ENCODE measurements at places on chromosomes 5 and 9.

DNA sequence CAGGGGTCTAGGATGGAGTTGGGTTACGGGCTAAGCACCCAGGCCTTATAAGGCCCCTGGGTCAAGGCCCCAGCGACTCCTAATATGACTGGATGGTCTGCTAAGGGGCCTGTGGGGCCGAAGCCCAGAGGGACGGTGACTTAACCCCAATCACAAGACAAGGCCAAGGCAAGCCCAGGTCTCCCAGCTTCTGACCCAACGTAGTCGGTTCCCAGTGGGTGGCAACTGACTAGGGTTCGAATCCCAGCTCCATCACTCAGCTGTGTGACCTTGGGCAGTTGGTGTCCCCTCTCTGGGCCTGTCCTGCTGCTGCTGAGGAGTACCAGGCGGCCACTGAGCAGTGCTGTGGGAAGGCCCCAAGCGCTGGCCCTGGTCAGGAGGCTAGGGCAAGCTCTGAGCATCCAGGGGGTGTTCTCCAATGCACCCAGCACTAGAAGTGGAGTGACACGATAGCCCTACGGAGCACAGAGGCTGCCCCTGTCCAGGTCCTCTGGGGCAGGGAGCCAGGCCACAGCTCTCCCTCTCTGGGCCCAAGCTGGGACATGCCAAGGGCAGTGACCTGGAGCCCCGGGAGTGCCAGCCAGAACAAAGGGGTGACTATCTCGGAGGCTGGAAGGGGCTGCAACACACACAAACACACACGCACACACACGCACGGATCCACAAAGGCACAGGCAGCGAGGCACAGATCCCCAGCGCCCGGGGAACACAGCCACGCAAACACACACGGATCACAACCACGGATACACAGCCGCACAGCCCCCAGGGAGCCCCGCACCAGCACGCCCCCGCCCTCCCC is 512 bp downstream of the AK1 start:
- DNase-seq, result no peak

GRCh38 chr5:39191216-39191615 is 28.1 kb downstream of the FYB1 start:
- no peak for DNase-seq

DNA sequence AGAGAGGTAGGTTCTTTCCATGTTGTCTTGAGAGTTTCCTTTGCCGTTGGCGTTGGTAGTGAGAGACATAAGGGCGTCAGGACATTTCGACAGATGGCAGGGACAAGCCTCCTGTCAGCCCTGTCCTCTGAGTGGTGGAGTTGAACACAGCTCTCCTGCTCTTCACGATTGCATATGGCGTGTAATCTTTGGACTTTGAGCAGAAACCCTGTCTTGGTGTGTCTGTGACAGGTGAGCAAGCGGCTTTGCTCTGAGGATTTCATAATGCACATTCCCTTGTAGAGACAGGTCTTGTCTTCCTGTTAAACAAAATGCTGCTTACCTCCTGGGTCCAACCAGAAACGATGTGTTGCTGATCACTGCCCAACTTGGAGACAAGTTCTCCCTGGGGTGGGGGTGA is 146.5 kb downstream of the NXNL2 start:
- no peak for DNase-seq

GRCh38 chr5:68265822-68266395 is 50.4 kb downstream of the PIK3R1 start:
- DNase-seq, result no peak

- DNase-seq, result no peak
Observed at GRCh38 chr5:155140646-155141045, 127.1 kb downstream of the KIF4B start.

- DNase-seq, result no peak
Observed at GRCh38 chr5:132273631-132274030, 16.1 kb downstream of the PDLIM4 start.

GRCh38 chr5:72386639-72387038 is 66.5 kb downstream of the PTCD2 start:
- DNase-seq, result peak; percentile 81

GRCh38 chr9:7117676-7118561 is 360.1 kb downstream of the KDM4C start:
- no peak for DNase-seq

- no peak for DNase-seq
Observed at GRCh38 chr5:173175523-173175922, 31.2 kb downstream of the BNIP1 start.

DNA sequence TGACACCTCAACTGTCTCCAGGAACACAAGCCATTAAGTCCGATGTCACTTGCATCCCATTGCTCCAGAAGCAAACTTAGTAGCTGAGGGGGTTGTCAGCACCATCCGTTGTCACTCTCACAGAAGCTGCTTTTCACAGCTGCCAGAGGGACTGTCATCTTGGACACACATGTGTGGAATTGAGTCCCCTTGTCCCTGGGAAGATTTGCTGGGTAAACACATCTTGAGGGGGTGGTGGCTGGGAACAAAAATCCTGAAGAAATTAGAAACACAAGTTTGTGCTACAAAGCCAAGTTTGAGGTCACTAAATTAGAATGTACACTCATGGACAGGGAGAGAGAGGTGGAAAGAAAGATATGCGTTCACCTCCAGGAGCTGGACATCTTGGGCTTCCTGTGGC is 55.2 kb upstream of the ADRA1B start:
- no peak for DNase-seq

- no peak for DNase-seq
Observed at GRCh38 chr5:60961685-60962084, 16.7 kb downstream of the NDUFAF2 start.

- no peak for DNase-seq
Observed at GRCh38 chr9:131892902-131893500, 153.1 kb upstream of the RAPGEF1 start.

- no peak for DNase-seq
Observed at GRCh38 chr5:147168578-147169327, 66.1 kb upstream of the STK32A start.

- DNase-seq, result peak; percentile 36
Observed at GRCh38 chr5:119290161-119290569, 65.7 kb upstream of the TNFAIP8 start.

DNA sequence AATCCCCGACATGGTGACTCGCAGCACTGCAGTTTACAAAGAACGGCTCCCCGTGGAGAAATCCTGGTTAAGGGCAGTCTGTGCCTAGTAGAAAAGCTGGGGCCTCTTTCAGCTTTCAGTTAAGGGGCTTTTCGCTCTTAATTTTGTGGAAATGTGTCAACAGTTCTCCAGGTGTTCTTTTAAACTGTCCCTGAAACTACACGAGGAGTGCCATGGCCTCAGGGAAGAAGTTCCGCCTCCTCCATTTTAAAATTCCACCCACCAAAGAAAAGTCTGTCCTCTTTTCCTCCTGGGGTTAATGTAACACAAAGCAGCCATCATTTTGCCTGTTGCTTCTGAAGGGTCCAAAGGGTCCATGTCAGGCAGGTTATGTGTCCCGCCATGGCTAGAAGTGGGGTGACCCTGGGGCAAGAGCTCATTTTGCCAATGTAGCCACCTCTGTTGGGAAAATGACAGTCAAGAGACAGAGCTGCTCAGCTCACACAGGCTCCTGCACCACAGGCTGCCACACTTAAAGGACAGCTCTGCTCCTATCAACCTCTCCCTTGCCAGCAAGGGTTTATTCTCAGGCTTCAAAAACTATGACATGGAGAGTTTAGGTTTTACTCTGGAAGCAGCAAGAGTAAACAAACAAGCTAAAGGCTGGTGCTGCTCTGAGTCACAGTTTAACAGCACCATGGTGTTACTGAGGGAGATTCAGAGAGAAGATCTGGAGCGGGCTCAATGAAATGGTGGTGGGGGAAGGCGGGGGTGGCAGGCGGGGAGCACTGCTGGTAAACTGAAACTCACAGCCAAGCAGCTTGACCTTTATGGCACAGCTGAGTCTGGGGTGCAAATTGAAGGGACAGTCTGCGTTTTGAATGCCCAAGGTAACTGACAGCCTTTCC is 3.2 kb downstream of the WHRN start:
- DNase-seq, result no peak

GRCh38 chr5:126526493-126526892 is 68.5 kb downstream of the ALDH7A1 start:
- no peak for DNase-seq

DNA sequence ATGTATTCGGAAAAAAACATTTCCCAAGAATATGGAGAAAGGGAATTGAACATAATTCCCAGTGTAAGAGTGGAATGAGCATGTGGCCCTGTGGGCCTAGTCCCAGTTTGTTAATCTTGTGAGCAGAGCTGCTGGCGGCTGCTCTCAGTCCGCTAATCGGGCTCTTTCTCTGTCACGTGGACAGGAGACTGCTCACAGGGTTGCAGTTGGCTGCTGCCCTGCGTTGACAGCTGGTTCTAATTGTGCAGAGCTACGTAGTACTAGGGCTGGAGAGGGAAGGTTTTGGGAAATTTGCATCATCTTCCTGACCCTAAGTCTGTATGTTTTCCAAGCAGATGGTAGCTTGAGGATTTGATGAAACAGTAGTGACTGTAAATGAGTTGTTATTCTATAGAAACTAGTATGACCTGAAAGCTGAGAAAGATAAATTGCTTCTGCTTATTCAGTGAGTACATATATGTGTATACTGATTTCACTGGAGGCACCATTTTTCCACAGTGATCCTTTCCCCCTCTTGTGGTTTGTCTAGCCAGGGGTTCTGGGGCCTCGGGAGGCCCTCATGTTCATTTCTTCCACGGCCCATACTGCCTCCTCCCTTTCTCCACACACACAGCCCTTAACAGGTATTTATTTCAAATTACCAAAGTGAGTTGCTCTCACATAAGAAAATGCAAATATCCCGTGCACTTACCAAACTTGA is 100.6 kb downstream of the ANGPTL2 start:
- no peak for DNase-seq

DNA sequence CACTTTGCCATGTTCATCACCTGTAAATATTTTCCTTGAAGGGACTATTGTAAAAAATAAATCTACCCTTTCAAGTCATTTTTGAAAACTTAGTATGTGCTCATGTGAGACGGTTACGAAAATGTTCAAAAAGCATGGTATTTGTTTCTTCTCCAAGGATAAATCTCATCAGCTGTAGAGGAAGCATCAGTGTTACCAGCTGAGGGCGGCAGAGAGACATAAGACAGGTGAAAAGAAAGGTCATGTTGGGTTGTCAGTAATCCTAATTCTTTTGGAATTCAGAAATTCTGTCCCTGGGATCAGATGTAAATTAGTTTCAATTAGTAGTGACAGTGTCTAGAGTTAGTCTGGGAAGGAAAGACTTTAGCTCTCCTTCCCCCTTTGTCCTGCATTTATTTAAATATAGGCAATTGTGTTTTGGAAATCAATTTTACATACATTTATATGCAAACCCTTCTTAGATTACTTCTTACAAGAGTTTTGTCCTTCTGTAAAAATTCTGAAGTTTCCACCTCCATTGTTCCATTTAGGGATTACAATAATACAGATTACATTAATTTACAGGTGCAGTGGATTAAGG is 791.9 kb upstream of the CDH6 start:
- DNase-seq, result peak; percentile 18

GRCh38 chr9:95125652-95126051 is 191.9 kb downstream of the FANCC start:
- DNase-seq, result no peak

DNA sequence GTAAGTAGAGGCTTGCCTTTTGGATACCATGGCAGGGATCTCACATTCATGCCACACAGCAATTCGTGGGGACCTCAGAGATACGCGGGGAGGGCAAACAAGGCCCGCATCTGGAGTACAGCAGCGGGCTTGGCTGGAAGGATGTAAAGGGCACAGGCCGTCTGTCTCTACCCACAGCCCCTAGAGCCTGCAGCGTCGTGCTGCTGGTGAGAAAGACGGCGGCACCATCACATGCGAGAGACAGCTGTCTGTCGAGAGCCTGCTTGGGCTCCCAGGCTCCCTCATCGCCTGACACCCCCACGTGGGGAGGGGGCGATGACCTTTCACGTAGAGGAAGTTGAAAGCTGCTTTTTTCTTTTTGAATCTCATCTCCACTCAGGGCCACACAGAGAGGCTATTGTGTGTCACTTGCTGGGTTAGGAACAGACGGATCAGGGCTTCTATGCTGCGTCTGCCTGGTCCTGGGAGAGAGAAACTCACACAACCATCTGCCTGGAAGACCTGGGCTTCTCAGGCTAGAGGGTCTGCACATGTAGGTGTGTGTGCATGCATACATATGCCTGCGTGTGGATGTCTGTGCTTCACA is 134.6 kb upstream of the PPP1R26 start:
- DNase-seq, result no peak

DNA sequence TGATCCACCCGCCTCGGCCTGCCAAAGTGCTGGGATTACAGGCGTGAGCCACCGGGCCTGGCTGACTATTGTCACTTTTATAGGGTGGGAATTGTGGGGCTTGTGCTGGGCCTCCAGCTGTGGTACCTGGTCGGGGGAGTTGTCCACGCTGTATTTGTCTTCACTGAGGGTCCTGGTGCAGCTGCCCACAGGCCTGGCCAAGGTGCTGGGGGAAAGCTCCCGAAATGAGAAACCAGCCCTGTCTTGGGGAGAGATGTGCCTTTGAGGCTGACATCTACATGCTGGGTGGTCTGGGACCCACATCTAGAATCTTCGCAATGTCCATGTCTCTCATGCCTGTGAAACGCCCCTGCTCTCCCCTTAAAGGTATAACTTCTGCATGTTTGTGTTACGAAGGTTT is 2.6 kb downstream of the EXOC3 start:
- DNase-seq, result no peak

- DNase-seq, result no peak
Observed at GRCh38 chr5:84378961-84379360, 5.7 kb downstream of the EDIL3 start.

GRCh38 chr5:116865651-116866050 is 291.0 kb upstream of the SEMA6A start:
- DNase-seq, result no peak

DNA sequence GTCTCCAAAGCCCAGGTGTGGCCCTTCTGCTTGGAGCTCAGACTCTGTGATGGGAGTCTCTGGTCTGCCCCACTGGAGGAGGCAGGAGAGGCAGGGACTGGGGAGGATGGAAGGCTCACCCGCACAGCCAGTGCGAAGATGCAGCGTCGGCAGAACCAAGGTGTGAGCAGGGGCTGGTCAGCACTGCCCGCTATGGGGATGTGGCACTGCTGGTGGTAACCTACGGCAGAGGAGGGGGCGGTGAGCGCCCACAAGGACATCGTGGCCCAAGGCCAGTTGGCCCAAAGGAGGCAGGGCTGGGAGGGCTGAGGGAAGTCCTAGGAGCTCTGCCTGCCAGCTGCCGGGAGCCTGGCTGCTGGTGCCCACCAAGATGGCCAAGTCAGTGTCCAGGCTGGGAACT is 7.3 kb downstream of the PHF19 start:
- DNase-seq, result no peak

DNA sequence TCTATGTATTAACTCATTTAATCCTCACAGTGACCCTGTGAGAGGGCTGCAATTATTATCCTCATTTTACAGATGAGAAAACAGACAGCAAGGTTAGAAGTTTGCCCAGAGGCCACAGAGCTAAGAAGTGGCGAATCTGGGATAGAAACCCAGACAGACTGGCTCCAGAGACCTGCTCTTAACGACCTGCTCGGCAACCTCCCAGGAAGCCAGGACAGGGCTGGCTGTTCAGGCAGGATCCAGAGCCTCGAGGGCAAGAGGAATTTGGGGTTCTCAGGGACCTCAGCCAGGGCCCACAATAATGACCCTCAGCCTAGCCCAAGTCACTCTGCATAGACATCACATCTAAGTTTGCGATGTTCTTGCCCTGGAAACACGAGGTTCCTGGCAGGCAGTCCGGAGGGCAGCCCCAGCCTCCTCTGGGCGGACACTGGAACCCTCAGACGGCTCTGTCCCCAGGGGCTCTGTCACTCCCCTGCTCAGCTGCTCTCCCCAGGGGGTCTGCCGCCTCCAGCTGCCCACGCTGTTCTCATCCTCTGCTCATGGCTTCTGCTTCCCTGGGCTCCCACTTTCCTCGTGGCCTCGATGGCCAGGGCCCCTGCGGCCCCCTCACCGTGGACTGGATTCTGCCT is 138.5 kb upstream of the ERCC6L2 start:
- no peak for DNase-seq

- no peak for DNase-seq
Observed at GRCh38 chr5:11047625-11048024, 286.6 kb upstream of the DAP start.

All from inflammatory macrophage treated with lipopolysaccharide for 1 hour (primary cell).